ENCODE measurements at places on chromosomes 12 and 14.
A peak's percentile ranks its signal among the peaks of the same experiment; 100 is the strongest.

DNA sequence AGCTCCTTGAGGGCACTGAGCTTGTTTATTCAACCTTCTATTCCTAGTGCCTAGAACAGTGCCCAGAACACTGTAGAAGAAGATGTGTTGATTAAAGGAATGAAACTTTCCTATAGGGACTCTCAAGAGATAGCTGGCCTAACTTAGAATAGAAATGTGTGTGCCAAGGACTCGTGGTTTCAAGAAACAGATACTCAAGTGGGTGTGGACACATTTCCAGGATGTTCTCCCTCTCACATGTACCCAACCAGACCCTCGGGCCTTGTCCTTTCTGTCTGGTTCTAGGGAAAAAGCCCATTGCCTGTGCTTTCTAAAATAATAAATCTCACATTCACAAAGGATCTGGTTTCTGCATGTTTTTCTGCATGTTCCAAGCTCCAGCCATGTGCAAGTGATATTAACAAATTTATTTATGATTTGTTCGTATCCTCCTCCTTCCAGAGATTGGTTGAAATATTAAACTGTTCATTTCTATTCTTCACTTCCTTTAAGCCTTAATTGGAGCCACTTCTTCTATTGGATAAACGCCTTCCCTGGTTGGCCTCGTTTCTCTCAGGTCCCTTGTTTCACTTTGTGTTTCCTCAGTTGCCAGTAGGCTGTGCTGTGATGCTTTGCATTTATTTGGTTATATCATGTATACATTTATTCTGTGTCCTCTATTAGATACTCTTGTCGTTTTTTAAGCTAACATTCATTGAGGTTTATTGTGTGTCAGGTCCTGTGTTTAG, 89.8 kb downstream of the CRADD start:
- peak; percentile 9 for DNase-seq

- DNase-seq, result no peak
These were observed 84.8 kb downstream of the PEBP1 start for GRCh38 chr12:118220702-118221101.

GRCh38 chr14:69501423-69501838, 16.9 kb downstream of the PLEKHD1 start:
- peak; percentile 59 for DNase-seq

- no peak for DNase-seq
These were observed 45.9 kb downstream of the SLC25A47 start for GRCh38 chr14:100369019-100369418.

DNA sequence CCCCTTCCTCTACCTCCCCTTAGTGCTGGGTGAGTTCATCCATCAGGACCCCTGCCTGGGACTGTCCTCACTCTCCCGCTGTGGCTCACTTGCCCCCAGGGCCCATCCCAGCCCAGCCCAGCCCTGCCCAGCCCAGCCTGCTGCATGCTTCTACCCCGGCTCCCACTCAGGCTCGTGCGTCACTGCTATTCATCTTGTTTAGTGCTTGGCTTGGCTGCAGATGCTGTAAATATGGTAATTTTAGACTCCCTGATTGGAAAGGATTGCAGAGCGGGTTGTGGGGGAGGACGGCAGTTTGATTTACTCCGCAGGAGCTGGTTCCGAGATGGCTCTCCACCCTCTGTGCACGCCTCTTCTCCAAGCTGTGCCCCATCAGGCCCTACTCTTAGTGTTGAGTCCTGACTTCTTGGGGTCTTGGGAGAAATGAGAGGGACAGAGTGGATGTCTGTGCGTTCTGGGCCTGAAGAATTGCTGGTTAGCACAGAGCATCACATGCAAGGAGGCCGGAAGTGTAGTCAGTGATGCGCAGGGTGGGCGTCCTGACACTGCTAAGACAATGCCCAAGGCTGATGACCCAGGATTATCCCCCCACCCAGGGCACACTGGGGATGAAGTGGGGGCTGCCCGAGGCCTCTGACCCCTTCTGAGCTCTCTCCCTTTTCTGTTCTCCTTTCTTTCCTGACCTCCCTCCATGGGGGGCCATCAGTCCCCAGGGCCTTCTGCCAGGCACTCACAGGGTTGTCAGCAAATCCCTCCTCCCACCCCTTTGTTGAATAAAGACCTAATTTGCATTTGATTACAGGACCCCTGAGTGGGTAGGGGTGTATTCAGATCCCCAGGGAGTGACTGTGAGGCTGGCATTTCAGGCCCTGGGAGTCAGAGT, 244.4 kb downstream of the ZFP36L1 start:
- DNase-seq, result peak; percentile 52

DNA sequence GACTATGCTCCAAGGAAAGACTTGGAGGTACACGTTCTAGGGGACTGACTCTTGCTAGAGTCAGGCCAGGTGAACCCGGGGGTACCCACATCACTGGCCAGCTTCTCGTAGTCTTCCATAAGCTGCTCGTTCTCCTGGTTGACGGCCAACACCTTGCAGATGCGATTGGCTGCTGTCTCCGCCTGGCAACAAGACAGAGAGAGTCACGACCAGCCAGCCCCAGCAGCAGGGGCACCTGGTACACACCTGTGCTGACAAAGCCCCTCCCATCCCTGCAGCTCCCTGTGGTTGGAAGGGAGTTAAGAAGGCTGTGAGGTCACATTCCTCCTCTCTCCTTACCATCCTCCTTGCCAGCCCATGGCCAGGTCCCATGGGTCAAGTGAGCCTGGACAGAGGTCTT, 85.5 kb downstream of the ACTN1 start:
- no peak for DNase-seq

DNA sequence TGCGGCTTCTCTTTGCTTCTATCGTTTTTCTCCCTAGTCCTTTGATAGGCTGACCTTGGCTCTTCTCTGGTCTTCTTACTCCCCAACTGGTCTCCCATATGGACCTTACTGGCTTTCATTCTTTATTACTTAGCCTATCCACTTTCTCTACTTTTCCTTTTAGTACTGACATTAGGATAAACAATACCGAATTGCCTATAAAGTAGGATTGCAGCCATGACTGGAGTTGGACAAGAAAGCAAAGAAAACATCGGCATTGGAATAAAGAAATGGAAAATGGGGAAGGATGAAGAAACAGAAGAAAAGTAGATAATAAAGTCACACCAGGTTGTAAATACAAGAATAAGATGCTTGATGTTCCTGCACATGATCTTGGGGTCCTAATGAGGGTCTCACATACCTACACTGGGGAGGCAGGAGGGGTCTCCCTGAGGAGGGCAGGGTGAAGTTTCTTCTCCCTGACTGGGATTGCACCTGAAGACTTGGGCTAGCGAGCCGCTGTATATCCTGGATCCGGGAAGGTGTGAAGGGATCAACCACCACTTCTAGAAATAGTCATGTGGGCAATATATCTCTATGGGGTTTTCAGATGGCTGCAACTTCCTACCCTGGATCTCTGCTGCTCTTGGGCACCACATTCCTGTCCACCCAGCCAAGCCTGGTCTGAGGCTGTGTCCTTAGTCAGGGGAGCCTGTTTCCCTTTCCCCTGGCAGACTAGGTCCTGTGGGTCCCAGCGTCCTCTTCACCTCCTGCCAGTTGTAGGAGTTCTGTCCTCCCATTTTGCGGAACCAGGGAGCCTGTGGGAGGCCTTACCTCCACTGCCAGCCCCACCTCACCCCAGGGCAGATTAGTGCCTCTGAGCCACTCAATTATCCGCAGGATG, 13.1 kb downstream of the NKX2-1 start:
- DNase-seq, result no peak

- no peak for DNase-seq
These were observed 130.7 kb downstream of the NTF3 start for GRCh38 chr12:5562581-5562980.

DNA sequence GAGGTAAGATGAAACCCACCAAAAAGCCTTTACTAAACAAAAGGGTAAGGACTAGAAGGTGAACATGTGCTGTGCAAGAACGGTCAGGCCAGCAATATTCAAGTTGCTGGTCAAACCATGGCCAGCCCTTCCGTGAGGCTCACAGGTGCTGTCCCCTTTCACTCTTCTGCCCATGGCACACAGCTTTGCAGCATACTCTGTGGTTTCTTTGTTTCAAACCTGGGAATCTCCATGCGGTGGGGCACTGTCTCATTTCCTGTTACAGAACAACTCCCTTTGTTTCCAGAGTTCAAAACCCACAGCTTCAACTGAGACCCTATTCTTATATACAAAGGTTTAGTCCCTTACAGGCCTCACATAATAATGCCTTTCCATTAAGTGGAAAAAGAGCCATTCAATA, 1.7 kb upstream of the OVCH1 start:
- no peak for DNase-seq

GRCh38 chr14:53391156-53391555, 238.0 kb upstream of the DDHD1 start:
- no peak for DNase-seq

GRCh38 chr12:62714181-62714773, 220.7 kb downstream of the PPM1H start:
- DNase-seq, result no peak

DNA sequence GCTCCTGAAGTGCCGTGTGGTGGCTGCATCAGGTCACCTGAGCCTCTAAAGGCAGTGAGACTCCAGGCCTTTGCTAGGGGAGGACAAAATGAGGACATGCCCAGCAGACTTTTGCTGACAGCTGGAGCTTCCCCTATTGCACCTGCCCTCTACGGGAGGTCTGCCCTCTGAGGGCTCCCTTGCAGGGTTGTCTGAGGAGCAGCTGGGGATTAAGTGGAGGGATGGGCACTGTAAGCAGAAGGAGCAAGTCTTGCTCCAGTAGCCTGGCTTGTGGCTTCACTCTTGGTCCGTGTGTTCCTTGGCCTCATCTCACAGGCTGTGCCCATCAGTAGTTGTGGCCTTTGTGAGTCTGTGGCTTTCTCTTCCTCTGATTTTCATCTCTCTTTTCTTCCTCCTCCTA, 66.9 kb upstream of the NRXN3 start:
- no peak for DNase-seq

DNA sequence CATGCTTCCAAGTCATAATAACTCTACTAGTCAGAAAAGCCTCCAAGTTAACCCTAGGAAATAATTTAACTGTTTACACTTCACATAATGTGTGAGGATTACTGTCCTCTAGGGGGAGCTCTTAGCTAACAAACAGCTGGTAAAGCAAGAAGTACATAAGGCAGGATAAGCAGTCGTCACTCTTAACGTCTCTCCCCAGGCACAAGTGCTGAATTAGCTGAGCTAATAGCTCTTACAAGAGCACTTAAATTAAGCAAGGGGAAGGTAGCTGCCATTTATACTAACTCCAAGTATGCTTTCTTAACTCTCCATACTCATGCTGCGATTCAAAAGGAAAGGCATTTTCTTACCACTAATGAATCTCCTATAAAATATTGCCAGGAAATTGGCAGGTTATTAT, 79.3 kb upstream of the TSPAN11 start:
- no peak for DNase-seq

- DNase-seq, result no peak
These were observed 985.3 kb upstream of the FLRT2 start for GRCh38 chr14:84544486-84545131.

GRCh38 chr14:78997811-78998210, 827.6 kb downstream of the NRXN3 start:
- DNase-seq, result no peak

DNA sequence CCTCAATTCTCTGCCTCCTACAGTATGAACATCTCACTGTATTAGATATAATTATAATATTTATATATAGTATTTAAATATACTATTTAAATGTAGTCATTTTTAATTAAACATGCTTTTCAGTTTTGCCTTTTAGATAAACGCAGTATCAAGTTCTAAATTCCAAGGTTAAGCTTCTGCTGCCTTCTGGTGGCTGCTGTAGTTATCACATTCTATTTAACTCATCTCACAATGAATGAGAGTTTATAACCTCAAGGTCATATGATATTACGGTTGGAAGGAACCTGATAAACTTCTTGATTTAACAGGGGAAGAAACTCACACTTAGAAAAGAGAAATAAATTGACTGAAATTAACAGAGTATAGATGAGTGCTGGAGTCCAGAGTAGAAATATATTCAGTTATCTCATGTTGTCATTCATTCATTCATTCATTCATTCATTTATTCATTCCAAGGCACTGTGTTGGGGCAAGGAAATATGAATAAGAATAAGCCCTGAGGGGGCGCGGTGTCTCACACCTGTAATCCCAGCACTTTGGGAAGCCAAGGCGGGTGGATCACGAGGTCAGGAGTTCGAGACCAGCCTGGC, 31.9 kb downstream of the GUCY2C start:
- DNase-seq, result no peak

DNA sequence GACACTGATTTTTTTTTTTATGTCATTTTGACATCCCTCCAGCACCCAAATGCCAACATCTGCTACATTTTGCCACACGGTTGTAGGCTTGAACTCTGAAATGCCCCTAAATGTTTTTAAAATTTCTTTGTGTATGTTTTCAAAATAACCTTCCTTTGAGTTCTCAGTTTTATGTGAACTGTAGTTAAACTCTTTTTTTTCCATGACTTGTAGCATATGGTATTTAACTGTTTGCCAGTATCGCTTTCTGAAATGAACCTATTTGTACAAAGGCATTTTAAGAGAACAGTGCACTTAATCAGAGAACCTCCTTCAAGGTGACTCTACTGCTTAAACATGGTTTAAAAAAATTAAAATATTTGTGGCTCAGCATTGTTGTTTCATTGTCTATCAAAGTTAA, 61.5 kb downstream of the PDE3A start:
- no peak for DNase-seq

- no peak for DNase-seq
These were observed 22.9 kb upstream of the RDH16 start for GRCh38 chr12:56980268-56980667.

GRCh38 chr12:24881227-24881626, 67.7 kb downstream of the BCAT1 start:
- DNase-seq, result no peak

DNA sequence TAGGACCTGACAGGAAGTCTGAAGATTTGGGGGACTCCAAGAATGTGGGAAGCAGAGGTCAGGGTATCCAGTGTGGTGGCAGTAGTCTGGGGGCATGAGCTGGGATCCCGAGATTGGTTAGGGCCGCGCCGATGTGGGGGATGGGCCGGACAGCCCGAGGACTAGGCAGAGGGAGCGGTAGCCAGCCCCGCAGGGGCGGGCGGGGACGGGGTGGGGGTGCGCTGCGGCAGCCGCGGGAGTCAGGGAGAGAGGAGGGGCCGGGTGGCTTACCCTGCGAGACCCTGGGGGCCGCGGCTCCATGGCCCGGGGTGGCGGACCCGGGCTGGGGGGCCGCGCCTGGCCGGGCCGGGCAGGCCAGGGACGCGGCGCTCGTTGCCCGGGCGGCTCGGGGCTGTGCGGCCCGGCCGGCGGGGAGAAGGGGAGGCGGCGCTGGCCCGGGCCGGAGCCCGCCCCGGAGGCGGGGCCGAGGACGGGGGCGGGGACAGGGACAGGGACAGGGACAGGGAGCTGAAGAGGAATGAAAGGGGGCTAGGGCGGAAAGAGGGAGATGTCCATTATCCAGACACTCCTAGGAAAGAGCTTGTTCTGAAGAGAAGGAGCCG, 5.6 kb downstream of the ZNF385A start:
- no peak for DNase-seq
